Upper lobe of right lung (tissue), 1 donor: ENCODE measurements at places on chromosomes 7 and 10. TPM values are rescaled to one million over a fixed set of nuclear protein-coding genes. Genes with fewer than 3 reads are reported as not detected.

DNA sequence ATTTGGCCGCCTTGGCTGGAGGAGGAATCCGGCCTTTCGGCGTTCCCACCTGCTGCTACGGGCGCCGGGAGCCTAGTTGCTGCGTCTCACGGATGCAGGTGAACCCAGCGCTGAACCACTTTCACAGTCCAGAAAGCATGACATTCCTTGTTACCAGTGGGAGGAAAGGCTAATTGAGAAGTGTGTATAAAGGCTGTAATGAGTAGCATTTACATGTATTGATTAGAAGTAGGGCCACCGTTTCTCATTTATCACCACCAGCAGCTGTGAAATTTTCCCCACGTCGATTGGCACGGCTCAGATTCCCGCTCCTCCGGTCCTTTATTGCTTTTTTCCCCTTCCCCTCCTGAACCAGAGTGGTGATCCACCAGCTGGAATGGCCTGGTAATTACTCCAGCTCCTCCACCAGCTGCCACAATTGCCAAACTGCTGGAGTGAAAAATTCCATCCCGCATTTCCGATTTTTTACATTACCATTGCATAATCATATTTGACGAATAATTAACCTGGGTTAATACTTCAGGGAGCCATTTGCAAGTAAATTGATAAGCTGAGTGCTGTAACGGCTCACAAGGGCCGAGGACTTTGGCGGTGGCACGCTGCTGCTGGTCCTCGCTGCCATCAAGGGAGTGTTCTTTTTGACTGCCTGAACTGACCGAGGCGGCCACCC, 153.3 kb downstream of the POU6F2 start:
- peak; percentile 70 for DNase-seq
- H3K36me3 ChIP-seq = no peaks in the 10 kb centered on the region
- H3K27ac ChIP-seq = no peak overlapping the region
- H3K27me3 ChIP-seq = no peaks in the 10 kb centered on the region

NUDT13 gene
- 2.3 TPM for total RNA-seq

DNA sequence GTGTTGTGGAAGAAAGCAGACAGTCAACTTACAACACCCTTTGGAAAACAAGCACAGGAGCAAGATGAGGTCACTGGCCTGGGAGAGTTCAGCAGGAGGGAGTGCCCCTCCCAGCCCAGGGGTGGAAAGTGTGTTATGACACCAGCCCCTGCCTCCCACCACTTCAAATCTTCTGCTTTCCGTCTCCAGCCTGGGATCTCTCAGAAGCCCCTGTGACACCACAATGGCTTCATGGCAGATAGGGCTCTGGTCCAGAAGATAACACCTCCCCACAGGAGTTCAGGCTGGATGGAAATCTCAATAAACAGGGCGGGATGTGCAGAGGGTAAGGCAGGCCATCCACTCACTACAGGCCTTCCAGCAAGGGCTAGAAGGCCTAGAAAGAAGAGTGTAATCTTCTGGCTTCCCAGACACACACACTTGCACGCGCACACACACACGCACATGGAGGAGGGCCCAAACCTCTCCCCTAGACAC, 48.7 kb upstream of the ZMIZ1 start:
- H3K4me1 ChIP-seq = no peaks in the 10 kb centered on the region
- H3K4me3 ChIP-seq = no peak overlapping the region
- H3K27me3 ChIP-seq = no peaks in the 10 kb centered on the region
- DNase-seq = peak; percentile 63

DNA sequence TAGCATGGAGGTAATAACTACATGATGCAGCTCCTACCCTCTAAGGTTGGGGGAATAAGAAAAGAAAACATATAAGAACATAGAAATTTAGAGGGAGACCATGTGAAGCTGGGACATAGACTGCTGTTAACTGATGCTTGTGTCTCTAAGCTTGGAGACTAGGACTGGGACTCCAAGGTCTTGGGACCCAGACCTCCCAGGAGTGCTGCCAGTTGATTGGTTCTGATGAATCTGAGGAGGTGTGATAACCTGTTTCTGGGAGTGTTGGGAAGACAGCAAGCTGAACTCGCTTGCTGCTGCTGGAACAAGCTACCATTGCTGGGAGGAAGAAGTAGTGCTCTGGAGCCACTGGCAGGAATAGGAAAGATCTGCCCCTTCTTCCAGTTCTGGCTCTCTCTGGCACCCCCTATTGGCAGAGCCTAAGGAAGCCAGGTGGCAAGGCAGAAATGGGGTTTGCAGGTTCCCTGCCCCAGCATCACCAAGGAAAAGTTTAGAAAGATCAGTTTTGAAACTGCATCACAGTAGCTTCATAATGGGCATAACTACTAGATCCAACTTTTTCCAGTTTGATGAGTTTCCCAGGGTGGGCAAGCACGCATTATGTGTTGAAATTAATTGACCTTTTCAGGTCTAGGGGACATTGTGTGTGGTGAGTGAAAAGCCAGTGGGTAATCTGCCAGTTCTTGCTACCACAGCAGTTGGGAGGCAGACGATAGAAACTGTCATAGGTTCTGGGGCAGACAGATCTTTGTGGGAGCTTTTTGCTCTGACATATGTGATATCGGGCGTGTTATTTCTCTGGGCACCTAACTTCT, 140.7 kb downstream of the SND1 start:
- peaks cover 5% of the 10 kb centered on the region for H3K4me1 ChIP-seq
- no peak overlapping the region for H3K4me3 ChIP-seq
- no peak overlapping the region for H3K27ac ChIP-seq

TMEM176B gene
- 68.2 TPM for total RNA-seq

DNA sequence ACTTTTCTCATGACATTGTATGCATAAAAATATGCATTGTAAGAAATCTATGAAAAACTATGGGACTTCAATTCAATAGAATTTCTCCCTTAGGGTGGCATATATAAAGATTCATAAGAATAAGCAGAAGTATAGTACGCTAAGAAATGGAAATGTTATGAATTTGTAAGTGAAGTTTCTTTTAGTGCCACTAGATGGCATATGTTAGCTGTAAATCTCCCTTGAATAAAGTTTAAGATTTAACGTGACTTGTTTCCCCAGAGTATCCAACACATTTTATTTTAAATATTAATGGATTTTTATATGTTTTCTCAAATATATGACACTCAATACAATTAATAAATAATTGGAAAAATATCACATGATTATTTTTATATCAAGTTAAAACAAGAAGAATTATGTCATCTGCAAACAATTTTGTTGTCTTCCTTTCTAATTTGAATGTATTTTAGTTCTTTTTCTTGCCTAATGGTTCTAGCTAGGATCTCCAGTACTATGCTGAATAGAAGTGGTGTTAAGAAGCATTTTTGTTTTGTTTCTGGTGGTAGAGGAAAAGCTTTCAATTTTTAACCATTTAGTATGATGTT, 287.2 kb downstream of the HGF start:
- H3K27ac ChIP-seq = no peak overlapping the region
- H3K4me1 ChIP-seq = no peaks in the 10 kb centered on the region
- no peak for DNase-seq
- H3K36me3 ChIP-seq = no peaks in the 10 kb centered on the region
- no peaks in the 10 kb centered on the region for H3K27me3 ChIP-seq

DNA sequence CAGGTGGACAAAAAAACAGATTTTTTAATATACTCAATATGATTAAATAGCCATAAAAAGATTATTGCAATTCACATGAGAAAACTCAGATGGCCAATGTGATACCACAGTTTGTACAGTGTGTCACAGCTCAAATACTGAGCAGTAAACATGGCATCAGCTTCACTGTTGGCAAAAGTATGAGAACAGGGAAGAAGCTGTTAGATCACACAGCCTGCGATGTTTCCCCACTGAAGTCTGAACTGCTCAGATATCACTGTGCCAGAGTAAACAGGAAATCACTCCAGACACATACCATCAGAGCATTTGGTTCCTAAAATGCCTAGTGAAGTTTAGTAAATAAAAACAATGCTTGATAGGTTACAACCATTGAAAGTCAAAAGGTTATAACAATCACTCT, 347.8 kb downstream of the ETV1 start:
- H3K4me1 ChIP-seq = peaks cover 5% of the 10 kb centered on the region
- H3K27me3 ChIP-seq = no peaks in the 10 kb centered on the region
- DNase-seq = no peak
- H3K4me3 ChIP-seq = no peak overlapping the region
- no peaks in the 10 kb centered on the region for H3K36me3 ChIP-seq
- H3K27ac ChIP-seq = no peak overlapping the region

GRCh38 chr10:118596426-118597124, 1.1 kb upstream of the PRLHR start:
- DNase-seq = no peak
- no peak overlapping the region for H3K4me3 ChIP-seq
- no peak overlapping the region for H3K27ac ChIP-seq
- H3K27me3 ChIP-seq = peaks cover 60% of the 10 kb centered on the region
- H3K36me3 ChIP-seq = no peaks in the 10 kb centered on the region

- no peaks in the 10 kb centered on the region for H3K4me1 ChIP-seq
- H3K36me3 ChIP-seq = no peaks in the 10 kb centered on the region
- no peak overlapping the region for H3K27ac ChIP-seq
- H3K27me3 ChIP-seq = no peaks in the 10 kb centered on the region
Observed at GRCh38 chr10:123287594-123288247, 133.5 kb downstream of the BUB3 start.

ZNF12 gene
- 25.0 TPM for total RNA-seq

UNCX gene
- total RNA-seq = not detected

DNA sequence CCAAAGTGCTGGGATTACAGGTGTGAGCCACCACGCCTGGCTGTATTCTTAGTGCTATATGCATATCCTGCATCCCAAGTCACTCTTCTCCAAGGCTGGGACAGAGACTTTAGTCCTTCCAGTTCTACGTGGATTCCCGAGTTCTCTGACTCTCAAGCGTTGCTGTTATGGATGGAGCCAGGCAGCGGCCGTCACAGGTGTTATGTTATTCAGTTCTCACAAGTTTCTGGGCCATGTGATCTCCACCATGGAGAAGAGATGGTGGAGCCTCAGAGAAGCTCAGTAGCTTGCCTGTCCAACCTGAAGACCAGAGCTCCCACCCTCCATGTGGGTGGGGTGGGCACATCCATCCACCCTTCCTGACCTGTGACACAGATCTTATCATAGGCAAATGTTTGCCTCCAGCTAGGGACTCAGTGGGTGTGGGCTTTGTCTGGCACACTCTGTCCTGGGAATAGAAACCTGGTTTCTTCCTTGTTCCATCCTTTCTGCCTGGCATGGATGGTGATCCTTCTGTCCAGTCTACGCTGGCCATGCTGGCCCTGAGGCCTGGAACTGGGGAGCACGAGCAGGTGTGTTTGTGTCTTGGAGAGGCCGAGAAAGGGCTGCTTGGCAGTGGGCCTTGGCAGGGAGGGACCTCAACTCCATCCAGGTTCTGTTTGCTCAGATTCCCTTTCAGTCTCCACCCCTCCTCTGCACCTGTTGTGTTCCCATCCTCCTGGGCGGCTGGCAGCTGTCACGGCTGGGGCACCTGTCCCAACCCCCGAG, 55.3 kb downstream of the NEURL1 start:
- H3K36me3 ChIP-seq = no peaks in the 10 kb centered on the region
- DNase-seq = peak; percentile 48
- H3K27me3 ChIP-seq = no peaks in the 10 kb centered on the region

- no peaks in the 10 kb centered on the region for H3K27me3 ChIP-seq
- H3K27ac ChIP-seq = no peak overlapping the region
- no peaks in the 10 kb centered on the region for H3K36me3 ChIP-seq
- H3K4me3 ChIP-seq = no peak overlapping the region
- no peaks in the 10 kb centered on the region for H3K4me1 ChIP-seq
- DNase-seq = no peak
Observed at GRCh38 chr7:80524693-80525092, 12.8 kb upstream of the GNAT3 start.

DNA sequence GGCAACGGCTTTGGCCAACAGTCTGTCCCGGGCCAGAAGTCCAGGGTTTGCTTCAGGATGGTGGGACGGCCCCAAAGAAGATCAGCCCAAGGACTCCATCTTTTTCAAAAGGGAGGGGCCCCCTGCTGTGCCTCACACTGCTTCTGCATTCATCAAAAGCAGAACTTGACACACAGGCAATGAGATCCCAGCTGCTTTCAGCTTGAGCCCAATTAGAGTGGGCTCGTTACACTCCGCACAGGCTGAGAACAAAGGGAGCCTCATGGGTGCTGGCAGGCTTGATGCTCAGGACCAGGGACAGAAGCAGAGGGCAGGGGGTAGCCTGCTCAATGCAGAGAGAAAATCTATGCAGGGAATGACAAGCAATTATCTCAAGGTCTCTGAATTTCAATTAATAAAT, 45.5 kb downstream of the VOPP1 start:
- H3K4me3 ChIP-seq = no peak overlapping the region
- no peaks in the 10 kb centered on the region for H3K4me1 ChIP-seq
- DNase-seq = no peak
- no peaks in the 10 kb centered on the region for H3K27me3 ChIP-seq
- no peaks in the 10 kb centered on the region for H3K36me3 ChIP-seq

GRCh38 chr10:1358860-1359625, 302.9 kb downstream of the WDR37 start:
- H3K4me1 ChIP-seq = no peaks in the 10 kb centered on the region
- no peak for DNase-seq
- no peaks in the 10 kb centered on the region for H3K36me3 ChIP-seq
- H3K27me3 ChIP-seq = peaks cover 13% of the 10 kb centered on the region
- H3K27ac ChIP-seq = no peak overlapping the region

GRCh38 chr10:71567006-71567405, 152.6 kb downstream of the C10orf105 start:
- H3K4me3 ChIP-seq = no peak overlapping the region
- no peak overlapping the region for H3K27ac ChIP-seq
- no peaks in the 10 kb centered on the region for H3K36me3 ChIP-seq
- DNase-seq = no peak
- H3K4me1 ChIP-seq = no peaks in the 10 kb centered on the region

TMEM229A gene
- total RNA-seq = not detected

GRCh38 chr10:16626697-16627096, 105.0 kb upstream of the C1QL3 start:
- H3K27me3 ChIP-seq = no peaks in the 10 kb centered on the region
- H3K27ac ChIP-seq = no peak overlapping the region

DNA sequence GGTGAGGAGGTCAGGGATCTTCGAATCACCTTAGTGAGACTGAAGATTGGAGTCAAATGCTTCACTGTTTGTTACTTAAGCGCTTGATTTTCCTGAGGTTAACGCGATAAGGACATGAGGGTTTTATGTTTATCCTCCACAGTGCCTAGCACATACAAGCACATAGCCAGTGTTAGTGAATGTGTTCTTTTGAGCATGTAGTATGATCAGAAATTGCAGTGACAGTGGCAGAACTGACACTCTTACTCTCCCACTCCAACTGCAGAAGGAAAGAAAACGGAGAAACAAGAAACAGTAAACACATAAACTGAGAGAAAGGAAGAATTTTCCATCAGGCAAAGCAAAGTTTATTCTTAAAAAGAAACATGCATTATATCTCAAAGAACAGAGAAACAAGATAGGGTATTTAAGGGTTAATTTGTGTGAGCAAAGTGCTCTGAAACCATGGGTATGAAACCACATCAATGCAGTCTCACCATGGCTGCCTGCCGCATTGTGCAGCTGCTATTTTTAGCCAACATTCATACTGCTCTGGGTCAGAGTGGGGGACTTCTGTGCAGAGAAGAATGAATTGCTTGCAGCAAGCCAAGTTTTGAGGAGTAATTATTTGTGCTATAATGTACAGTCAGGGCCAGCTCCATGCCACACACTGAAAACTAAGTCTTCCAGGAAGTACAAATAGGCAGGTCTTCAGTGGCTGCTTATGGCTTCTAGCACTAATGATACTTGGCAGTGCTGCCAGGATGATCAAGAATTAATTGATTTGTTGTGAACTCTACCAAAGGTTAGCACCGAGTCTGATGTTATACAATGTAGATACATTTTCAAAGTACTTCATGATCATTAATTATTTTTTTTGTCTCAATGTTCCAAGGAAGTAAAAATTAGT, 152.0 kb downstream of the MACC1 start:
- no peak overlapping the region for H3K27ac ChIP-seq
- DNase-seq = no peak
- H3K27me3 ChIP-seq = no peaks in the 10 kb centered on the region
- no peaks in the 10 kb centered on the region for H3K4me1 ChIP-seq
- no peaks in the 10 kb centered on the region for H3K36me3 ChIP-seq
- no peak overlapping the region for H3K4me3 ChIP-seq
